T47D (cell line): ENCODE measurements at places on chromosomes 3 and 15.

- no peak for DNase-seq
Observed at GRCh38 chr3:195807681-195808121, 4.0 kb downstream of the MUC4 start.

DNA sequence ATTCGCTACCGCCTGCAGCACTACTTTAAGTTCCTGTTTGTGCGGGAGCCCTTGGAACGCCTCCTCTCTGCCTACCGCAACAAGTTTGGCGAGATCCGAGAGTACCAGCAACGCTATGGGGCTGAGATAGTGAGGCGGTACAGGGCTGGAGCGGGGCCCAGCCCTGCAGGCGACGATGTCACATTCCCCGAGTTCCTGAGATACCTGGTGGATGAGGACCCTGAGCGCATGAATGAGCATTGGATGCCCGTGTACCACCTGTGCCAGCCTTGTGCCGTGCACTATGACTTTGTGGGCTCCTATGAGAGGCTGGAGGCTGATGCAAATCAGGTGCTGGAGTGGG lies 995 bp downstream of the CHST14 start:
- peak; percentile 72 for DNase-seq

DNA sequence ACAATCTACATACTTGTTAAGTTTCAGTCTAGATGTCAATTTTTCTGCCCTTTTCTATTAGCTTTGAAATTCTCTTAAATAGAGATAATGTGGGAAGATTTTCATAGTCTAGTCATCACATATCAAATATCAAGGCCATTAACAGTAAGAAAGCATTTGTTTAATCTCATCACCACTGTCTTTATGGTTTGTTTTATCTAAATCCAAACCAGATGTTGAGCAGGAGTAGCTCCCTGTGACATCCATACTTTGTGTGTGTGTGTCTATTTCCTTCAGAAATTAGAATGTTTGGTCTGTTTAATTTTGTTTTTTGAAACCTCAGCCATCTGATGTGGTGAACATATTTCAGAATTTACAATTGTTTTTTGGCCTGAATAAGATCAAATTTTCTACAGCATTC lies 23.1 kb upstream of the GOLGA8B start:
- DNase-seq, result no peak

DNA sequence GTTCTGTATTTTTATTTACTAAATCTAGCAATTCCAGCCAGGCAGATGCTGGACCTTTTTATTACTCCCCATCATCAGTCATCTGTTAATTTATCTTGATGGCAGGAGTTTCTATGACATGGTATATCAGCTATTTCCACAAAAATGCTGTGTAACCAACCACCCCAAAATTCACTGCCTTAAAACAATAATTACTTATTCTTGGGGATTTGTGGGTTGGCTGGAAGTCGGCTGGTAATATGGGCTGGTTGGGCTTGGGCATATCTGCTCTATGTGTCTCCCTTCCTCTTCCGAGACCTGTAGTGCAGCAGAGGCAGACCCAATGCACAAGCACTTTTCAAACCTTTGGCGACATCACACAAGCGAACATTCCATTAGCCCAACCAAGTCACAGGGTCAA lies 92.1 kb upstream of the UBE2E1 start:
- DNase-seq, result no peak

DNA sequence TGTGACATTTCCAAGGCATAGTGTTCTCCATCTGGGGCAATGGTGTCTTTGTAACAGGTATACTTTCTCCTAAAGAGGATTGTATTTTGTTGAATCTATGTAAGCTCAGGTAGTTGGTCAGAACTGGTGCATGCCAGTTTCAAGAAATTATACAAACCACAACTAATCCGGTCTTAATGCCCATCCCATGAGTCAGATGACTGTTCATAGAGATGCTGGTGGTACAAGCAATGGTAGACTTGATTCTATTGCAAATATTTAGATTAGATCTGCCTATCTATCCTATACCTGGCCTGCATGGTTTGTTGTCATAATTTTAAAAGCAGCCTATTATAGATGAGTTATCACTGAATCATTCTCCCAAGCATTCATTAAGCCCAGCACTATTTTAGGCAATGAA lies 43.5 kb downstream of the ATP13A5 start:
- DNase-seq, result no peak

DNA sequence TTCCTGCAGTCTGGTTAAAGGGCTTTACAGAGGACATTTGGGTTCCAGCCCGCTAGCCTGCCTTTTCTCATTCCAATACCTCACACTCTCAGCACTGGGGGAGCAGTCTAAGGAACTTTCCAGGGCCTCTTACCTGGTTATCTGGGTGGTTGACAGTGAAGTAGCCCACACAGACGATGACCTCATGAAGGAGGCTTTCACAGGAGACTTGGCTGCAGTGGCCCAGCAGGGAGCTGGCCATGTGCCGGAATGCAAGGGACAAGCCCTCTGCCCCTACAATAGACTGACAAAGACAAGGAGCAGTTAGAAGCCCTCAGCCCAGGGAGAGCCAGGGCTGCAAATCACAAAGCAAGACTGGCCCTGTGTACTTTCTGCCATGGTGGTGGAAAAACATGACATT lies 39.5 kb downstream of the ISL2 start:
- no peak for DNase-seq

DNA sequence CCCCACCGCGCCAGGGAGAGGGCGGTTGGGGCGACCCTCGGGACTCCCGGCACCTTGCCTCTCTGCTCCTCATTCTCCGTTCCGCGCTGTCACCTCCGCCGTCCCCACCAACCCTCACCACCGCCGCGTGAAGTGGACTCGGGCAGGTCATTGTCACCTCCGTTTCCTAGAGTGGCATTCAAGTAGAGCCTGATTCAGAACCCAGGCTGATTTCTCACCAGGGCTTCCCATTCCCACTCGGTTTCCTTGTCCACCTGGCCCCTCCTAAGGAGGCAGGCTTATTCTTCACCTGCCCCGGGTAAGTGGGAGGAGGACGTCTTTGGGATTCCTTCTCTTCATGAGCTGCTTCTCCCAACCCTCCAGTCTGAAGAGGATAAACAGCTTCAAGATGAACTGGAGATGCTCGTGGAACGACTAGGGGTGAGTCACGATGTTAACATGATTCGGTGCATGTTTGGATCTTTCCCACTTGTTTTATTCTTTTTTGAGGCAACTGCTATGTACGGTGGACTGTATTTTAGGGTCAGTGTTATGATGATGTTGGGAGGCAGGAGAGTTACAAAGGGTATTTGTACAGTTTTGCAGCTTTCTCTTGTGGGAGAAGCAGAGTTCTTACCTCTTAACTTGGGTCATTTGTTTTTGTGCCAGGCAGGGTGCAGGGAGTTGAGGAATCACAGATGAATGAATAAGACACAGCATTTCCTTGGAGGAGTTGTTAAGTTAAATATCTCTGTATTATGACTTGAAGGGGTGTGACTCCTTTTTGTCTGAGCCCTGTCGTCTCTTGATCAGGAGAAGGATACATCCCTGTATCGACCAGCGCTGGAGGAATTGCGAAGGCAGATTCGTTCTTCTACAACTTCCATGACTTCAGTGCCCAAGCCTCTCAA lies 692 bp downstream of the PSMD2 start:
- DNase-seq, result peak; percentile 10

GRCh38 chr3:16304061-16305010 lies 39.3 kb downstream of the OXNAD1 start:
- DNase-seq, result no peak

DNA sequence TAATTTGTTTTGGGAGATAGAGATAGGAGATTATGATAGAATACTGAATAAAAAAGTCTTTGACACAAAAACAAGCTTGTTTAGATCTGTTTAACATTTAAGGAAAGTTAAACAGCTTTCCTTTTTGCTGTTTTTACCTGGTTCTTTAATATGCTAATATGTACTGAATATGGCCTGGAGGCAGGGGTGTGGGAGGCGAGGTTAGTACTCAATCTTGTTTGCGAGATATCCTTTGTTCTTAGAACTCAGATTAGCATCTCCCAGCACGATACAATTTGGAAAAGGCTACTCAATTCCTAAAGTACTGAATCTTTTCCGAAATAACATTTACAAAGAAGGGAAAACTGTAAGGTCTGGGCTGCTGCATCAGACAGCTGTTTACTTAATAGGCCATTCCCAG lies 40.8 kb upstream of the ST3GAL6 start:
- DNase-seq, result no peak

DNA sequence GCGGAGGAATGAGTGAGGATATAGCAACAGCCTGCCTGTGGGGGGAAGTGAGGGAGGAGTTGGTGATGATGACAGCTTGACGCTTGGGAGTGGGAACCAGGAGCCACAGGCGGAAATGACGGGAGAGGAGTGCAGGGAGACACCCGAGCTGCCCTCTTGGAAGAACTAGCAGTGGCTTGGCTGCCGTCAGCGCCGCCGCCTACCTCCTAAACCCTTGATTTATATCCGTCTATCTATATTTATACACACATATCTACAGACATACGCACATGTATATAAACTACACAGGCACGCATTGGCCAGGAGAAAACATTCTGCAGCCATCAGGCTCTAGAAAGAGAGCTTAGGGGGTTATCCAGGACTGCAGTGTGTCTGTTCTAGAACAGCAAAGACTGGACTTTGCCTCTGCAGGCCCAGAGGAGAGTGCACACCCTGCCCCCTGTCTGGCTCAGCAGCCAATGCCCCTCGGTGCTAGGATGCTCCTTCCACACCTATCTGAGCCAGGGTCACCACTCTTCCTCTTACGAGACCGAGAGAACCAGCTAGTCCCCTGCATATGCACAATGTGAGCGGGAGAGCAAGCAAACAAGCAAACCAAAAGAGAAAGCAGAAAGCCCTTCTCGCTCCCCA lies 45.3 kb upstream of the MAGEF1 start:
- no peak for DNase-seq

- DNase-seq, result no peak
Observed at GRCh38 chr3:5239602-5240001, 52.1 kb downstream of the EDEM1 start.

- DNase-seq, result no peak
Observed at GRCh38 chr3:126947429-126947828, 35.5 kb upstream of the PLXNA1 start.

GRCh38 chr3:190671658-190672057 lies 157.8 kb downstream of the IL1RAP start:
- DNase-seq, result no peak

DNA sequence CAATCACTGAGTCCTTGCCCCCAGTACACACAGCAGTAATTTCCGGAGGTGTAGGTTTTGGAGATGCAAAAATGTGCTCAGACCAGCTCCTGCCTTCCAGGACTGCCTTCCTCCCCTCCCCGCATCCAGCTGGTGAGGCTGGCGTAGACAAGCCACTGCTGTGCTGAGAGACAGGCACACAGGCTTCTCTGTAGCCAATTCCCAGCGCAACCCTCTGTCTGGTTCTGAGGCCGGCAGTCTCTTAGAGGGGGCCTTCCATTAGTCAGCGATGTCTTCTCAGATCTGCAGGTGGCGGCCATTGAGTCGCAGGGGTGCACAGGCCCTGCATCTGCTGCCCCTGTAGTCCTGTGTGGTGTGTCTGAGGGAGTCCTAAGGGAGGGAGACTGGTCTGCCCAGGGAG lies 114.4 kb downstream of the DNAJB8 start:
- DNase-seq, result no peak

DNA sequence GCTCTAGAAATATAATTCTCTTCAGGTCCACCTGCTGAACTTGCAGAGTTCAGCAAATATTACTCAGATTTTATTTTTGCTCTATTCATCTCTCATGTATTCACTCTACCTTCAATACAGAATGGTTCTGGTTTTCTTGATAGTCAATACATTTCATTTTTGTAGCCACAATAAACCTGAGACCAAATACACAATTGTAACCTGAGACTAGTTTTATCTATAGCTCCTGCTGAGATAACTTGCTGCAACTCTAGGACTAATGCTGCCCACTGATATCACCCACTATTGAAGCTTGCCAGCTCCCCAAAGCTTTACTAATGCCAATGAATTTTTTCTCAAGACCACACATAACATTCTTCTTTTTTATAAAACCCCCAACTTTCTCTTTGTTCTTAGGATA lies 229.3 kb downstream of the NSUN3 start:
- DNase-seq, result no peak

DNA sequence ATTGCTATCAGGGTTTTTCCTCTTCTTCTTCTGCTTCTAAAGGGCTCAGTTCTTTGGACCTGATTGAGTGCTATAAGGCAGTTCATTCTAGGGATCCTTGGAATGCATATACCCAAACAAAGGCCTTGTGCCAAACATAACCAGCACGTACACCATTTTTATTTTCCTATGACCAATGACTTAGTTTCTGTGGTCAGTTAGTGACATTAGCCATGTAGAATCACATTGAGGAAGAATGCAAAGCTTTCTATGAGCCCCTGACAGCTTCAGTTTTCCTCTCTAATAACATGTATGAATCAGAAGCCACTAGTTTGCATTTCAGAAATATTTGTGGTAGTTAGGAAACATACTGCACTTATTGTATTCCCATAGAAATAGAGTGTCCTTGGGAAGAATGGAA lies 240.0 kb downstream of the THRB start:
- no peak for DNase-seq

DNA sequence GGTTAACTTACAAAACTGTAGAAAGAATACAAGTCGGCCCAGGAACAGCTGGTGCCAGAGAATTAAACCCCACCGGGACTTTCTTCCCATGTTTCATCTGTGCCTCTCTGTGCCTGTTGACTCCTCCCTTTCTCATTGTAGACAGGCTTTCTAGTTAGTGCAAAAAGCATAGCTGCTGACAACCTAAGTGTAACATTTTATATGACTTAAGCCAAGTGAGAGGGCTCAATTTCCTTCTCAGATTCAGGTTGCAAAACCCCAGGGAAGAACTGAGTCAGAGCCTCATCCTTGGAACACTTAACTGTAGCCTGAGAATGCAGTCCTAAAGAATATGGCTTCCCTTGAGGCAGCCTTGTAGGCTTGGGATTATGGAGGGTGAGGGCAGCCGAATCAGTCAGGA lies 302.5 kb upstream of the AZI2 start:
- no peak for DNase-seq

GRCh38 chr15:91186904-91187656 lies 87.0 kb downstream of the SV2B start:
- DNase-seq, result peak; percentile 45

DNA sequence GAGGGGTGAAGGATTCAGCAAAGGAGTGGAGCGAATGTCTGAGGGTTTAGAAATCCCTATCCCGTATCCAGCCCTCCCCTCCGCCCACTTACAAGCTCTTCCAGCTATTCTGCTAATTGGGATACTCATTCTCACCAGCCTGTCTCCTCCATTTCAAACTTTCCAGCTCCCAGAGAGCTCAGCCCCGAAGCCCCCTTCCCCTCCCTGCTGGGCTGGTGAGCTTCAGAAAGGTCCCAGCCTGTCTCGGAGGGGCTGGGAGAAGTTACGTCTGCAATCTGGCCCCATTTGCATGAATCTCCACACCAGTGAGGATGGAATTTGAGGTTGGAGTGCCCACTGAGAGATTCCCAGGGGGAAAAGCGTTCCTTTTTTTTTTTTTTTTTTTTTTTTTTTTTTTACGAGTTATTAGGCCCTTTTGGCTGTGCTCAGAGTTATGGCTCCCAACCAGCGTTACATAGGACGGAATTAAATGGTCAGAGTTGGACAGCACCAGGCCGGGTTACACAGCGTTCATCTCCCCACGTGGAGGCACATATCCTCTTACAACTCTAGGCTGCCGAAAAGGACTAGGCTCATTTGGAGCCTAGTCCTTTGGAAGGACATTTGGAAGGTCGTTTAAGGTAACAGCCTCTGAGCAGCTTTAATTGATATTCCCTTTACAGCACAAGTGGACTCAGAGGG lies 34.6 kb downstream of the FGD5 start:
- DNase-seq, result no peak

GRCh38 chr3:20055020-20055775 lies 15.0 kb downstream of the KAT2B start:
- DNase-seq, result no peak

- DNase-seq, result no peak
Observed at GRCh38 chr15:42080186-42080918, 14.0 kb downstream of the PLA2G4D start.
